Natural killer cell treated with Interleukin-12 subunit alpha and Interleukin-12 subunit beta and Interleukin-15 and Interleukin-18, amount 100 ng/mL, for 72 hours (primary cell): ENCODE measurements at places on chromosomes 11 and 22.

DNA sequence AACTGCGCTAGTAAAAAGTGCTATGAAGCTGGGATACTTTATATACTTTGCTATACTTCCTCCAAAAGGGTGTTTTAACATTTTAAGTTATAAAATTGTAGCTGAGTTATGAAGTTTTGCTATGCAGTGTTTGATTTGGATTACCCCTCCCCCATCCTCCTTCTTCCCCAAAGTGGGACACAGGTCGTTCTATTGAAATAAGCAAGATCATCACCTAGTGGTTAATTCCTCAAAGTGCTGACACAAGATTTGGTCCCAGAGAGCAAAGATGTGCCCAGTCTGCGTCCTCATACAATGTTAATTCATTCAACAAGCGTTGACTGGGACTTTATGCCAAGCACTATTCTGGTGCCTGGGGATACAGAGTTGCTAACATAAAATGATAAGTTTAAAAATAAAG is 78.5 kb downstream of the SPON1 start:
- no peak for DNase-seq

GRCh38 chr22:29695129-29695926 is 24.5 kb upstream of the CABP7 start:
- DNase-seq: no peak

DNA sequence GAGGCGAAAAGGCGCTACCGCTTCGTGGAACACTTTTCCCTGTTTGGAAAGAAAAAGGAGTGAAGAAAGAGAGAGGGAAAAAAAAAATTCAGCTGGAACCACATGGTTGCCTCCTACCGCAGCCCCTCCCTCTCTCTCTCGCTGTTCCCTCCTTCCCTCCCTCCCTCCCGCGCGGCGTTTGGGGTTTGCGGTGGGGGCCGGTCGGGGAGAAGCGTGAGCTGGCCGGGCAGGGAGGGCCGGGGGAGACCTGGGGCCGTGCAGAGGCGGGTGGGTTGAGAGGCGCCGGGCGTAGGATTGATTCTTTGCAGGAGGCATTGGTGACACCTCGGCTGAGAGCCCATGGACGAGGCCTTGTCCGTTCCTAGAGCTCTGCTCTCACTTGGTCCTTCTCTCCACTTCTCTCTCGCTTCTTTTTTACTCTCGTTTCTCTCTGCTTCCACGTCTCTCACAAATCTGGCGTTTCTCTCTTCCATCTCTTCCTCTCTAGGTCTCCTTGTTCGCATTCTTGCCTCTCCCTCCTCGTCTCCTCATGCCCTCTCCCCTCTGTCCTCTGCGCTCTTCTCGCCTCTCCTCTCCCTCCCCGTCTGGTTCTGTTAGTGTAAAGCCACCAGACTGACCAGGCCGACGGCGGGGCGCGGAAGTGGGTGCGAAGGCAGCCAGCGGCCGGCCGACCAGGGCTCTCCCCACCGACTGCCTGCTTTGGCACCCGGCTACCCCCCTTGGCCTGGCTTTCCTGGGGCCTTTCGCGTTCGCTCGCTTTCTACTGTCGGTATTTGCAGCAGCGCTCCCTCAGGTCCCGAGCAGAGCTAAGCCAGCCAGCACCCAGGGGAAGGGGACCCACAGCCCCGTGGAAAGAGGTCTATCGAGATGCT is at the start of gene CLMP:
Gene CLMP (minus strand): TSS at position 61 of the 872 bp plus-strand sequence. CDS start 308 bp downstream, outside the sequence.
- no peak for DNase-seq

DNA sequence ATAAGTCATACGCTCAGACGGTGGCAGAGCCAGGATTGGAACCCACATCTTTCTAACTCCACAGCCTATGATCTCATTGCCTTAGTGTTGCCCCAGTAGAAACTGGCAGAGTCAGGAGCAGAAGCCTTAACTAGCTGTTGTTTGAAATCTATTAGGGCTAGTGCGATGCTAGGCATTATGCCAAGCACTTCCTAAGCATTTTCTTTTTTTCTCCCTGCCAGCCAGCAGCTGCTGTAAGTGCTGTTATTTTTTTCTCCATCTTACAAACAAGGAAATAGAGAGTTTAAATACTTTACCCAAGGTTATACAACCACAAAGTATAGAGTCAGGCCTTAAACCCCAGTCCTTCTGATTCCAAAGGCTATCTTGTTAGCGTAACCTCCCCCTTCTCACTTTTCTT is 161.0 kb upstream of the SORL1-AS1 start:
- DNase-seq: no peak

GRCh38 chr11:125447721-125448120 is 48.3 kb downstream of the FEZ1 start:
- DNase-seq: no peak

GRCh38 chr22:27820896-27821866 is 19.6 kb upstream of the MN1 start:
- DNase-seq: no peak

DNA sequence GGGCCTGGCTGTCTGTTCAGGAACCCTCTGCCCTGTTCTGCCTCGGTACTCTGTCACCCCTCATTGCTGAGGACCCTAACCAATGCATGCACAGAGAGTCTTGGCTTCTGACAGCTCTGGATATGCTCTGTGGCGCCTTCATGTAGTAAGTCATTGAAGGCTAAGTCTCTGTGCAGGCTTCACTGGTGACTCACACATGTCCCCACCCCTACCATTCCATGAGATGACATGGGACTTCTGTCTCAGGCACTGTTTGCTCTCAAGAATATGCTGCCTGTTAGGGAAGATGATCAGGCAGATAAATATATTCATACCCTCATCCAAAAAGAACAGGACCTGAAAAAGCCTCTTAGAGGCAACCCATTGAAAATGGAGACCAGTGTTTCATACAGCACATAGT is 43.6 kb upstream of the HORMAD2 start:
- no peak for DNase-seq

- no peak for DNase-seq
These were observed 17.9 kb downstream of the ALKBH3 start for GRCh38 chr11:43898574-43898973.

- DNase-seq: no peak
These were observed 734 bp downstream of the ZNF280B start for GRCh38 chr22:22507743-22508273.
